ENCODE measurements at places on chromosomes 2 and 18.

GRCh38 chr2:42951263-42951938 lies 159.0 kb upstream of the HAAO start:
- no peak for DNase-seq

DNA sequence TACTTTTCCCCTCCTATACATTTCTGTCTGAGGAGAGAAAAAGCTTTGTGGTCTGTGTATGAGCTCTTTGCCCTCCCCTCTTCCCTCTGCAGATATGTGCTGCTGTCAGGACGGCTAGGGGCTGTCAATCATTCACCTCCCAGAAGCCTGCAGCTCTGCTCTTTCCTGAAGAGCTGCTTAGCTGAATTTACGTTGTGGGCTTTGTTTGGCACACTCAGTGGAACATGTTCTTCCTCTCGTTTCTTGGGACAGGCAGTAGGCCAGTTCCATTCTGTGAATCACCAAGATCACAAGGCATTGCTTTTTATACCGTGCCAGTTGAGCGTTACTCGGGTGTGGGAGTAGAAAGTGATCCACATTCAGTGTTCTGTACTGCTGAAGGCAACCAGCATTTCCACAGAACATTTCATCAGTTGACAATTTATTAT lies 136.7 kb downstream of the LAMA3 start:
- DNase-seq: no peak

- no peak for DNase-seq
These were observed 36.6 kb upstream of the DYNC2LI1 start for GRCh38 chr2:43737097-43737854.

GRCh38 chr2:159093497-159093896 lies 125.1 kb downstream of the TANC1 start:
- no peak for DNase-seq

DNA sequence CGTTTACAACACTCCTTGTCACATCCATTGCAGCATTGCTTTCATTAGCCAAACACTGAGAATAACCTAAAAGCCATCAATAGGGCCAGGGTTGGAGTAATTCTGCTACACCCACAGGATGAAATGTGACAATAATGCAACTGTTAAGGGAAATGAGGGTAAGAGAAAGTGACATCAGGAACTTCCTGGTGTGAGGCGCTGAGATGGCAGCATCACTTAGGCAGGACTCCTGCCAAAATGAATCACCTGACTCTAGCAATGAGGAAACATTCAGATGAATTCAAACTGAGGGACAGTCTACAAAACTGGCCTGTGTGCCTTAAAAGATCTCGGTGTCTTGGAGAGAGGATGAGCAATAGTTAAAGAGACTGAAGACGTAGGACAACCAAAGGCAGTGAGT lies 115.6 kb upstream of the AGAP1 start:
- DNase-seq: no peak

GRCh38 chr2:151762694-151763093 lies 28.4 kb upstream of the NEB start:
- DNase-seq: no peak

DNA sequence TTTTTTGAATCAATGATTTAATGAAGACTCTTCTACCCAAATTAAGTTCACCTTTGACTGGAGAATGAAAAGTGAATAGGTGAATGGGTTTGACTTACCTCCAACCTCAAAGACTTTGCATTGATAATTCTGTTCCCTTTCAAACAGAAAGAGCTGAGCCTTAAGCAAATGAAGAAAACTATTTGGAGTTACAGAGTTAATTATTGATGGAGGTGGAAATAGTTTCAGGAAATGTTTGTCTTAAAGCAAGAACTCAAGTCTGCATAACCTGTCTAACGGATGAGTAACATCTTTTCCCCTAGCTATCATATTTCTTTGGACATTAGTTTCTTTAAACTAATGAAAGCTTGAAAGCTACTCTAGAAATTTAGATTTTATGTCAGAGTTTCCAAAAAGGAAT lies 166.5 kb downstream of the CERS6 start:
- DNase-seq: no peak

DNA sequence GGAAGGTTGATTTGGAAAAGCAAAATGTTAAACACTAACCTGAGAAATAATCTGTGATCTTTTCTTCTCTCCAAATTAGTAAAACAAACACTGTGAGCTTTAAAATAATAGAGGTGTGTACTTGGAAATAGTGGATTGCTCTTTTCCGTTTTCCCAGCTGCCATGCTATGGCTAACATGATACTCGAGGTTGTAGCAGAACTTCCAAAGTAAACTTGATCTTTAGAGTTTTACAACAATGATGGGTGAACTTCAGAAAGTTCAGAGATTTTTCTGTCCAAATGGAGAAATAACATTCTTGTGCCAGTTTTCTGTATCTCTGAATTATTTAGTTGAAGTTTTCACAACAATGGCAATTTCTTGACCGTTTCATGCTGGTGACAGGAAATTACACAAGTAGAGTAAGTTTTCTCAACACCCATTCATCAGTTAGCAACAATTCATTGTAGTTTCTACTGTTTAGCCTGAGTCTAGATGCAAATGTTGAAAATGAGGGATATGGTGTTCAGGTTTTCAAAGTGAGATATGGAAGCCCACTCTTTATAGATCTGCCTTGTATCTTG lies 135.3 kb upstream of the CTAGE1 start:
- DNase-seq: no peak

- no peak for DNase-seq
These were observed 27.8 kb downstream of the ZNF532 start for GRCh38 chr18:58892488-58892887.

- no peak for DNase-seq
These were observed 83.4 kb upstream of the MAPRE2 start for GRCh38 chr18:34957864-34958259.

GRCh38 chr2:27909901-27910300 lies 19.4 kb downstream of the BABAM2 start:
- DNase-seq: no peak

DNA sequence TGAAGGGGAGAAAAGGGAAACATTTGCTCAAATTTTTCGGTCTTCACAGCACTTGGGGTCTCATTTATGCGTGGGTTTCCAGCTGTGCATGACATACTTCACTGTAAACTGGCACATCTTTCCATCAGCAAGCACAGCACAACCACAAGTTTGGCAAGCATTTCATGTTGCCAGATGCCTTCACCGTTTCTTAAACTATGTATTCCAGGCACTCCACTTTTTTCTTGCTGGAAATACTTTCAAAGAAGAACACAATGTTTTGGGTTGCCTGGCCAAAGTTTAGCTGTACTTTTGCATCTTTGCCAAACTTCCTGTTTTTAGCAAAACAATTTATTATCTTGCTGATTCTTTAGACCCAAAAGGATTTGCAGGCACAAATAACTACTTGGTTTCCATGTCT lies 194.6 kb upstream of the MEIS1 start:
- DNase-seq: no peak

DNA sequence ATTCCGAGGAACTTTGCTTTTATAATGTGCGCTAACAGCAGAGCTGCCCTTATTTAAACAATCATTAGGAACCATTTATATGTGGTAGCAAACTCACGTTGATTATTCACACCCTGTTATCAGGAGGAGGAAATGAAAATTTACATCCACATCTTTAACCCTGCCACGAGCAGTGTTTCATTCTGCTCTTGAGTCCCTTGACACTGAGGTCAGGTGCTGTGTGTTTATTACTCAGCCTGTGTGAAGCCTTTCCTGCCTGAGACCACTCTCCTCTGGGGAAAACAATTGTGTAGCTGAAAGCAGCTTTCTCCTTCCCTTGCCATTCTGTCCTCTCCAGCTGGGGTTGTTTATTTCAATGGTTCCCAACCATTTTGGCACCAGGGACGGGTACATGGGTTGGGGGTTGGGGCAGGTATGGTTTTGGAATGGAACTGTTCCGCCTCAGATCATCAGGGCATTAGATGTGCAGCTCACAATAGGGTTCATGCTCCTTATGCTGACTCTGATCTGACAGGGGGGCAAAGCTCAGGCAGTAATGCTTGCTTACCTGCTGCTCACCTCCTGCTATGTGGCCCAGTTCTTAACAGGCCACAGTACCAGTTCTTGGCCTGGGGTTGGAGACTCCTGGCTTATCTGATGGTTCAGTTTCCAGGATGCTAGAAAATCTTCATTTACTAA lies 651.1 kb downstream of the TDRD15 start:
- DNase-seq: no peak

- no peak for DNase-seq
These were observed 39.3 kb upstream of the NRXN1 start for GRCh38 chr2:51071191-51071590.

DNA sequence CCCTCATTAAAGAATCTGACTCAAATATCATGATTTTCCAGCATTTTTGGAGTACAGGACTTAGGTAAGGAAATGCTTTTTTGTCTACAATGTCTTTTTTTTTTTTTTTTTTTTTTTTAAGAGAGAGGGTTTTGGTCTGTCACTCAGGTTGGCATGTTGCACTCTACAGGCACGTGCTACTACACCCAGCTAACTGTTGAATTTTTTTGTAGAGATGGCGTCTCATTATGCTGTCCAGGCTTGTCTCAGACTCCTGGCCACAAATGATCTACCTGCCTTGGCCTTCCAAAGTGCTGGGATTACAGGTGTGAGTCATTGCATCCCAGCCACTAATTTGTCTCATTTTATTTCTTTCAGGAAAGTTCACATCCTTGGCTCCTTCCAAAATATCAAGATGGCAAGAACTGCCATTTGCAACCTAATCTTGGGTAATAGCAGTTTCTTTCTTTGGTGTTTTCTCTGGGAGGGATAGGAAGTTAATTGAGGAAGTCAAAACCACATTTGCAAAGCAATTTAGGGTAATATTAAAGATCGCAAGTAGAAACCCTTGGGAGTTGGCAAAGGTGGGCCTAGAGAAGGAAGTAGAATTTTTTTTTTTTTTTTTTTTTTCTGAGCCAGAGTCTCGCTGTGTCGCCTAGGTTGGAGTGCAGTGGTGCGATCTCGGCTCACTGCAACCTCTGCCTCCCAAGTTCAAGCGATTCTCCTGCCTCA lies 15.5 kb downstream of the PNO1 start:
- no peak for DNase-seq

GRCh38 chr2:139394801-139395200 lies 614.6 kb upstream of the NXPH2 start:
- no peak for DNase-seq

DNA sequence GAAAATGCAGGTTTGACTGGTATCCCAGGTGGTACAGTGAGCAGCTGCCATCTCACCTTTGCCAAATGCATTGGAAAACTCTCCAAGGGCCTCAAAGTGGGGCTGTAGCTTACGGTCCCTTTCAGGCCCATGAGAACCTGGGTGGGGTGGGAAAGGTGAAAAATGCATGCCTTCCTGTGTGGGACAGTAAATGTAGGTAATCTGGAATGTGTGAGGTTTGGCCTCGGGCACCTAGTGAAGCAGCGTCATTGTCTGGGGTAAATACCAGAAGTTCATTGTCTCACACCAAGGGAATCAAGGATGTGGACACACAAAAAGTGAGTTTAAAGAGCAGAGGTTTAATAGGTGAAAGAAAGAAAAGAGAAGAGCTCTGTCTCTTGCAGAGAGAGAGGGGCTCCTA lies 36.6 kb downstream of the TIMM21 start:
- DNase-seq: no peak

- DNase-seq: no peak
These were observed 57.7 kb downstream of the ROCK2 start for GRCh38 chr2:11286749-11287148.

- no peak for DNase-seq
These were observed 36.2 kb upstream of the C2orf74 start for GRCh38 chr2:61125798-61126197.

DNA sequence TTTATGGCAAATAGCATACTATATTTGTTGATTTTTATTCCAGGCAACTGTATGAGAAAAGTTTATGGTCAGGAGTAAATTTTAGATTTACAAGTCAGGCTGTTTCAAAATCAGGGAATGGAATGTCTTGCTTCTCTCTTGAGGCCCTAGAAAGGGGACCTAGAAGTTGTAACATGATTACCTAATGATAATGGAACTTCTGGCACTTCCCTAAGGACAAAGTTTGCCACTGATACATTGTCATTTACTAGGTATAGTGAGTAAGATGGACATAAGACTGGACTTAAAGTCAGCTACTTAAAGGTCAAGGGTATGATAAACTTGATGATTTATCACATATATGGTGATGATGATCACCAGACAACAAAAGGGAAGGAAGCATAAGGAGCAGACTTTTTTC lies 103.3 kb upstream of the VRK2 start:
- DNase-seq: no peak

- DNase-seq: peak; percentile 54
These were observed 7.9 kb downstream of the CROCC2 start for GRCh38 chr2:240913810-240914644.

- no peak for DNase-seq
These were observed 481 bp downstream of the DCDC2C start for GRCh38 chr2:3703757-3704355.

- DNase-seq: no peak
These were observed 16.2 kb downstream of the ATOH8 start for GRCh38 chr2:85769983-85770362.

DNA sequence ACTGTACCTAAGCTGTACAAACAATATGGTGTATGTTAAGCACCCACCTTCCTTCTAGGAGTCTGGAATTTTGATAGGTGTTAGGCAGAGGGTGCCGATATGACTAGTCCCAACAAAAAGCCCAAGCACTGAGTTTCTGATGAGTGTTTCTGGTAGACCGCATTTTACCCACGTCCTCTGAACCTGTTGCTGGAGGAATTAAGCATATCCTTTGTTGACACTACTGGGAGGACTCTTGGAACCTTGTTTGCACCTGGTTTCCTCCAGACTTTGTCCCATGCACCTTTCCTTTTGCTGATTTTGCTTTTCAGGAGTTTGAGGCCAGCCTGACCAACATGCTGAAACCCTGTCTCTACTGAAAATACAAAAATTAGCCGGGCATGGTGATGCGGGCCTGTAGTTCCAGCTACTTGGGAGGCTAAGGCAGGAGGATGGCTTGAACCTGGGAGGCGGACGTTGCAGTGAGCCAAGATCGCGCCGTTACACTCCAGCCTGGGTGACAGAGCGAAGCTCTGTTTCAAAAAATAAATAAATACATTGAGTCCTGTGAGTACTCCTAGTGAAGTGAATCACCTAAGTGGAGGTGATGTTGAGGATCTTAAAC lies 11.4 kb upstream of the SPAST start:
- DNase-seq: no peak

GRCh38 chr18:57976230-57976773 lies 67.7 kb upstream of the NEDD4L start:
- no peak for DNase-seq

DNA sequence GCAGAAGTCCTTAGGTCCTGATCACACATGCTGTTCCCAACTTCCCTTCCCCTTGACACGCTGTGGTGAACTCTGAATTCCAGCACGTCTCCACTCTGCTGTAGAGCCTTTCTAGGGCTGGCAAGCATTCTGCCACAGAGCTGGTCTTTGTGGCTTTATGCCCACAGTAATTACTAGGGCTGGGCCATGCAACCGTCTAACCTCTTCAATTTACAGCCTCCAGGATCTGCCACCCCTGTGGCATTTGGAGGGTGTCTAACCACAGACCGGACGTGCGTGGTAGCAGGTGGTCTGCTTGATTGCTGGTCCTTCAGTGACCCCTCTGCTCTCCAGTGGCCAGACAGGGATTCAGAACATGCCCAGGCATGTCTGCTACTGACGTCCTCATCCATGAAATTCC lies 43.1 kb upstream of the TGFA start:
- DNase-seq: no peak

GRCh38 chr2:37869771-37870170 lies 55.3 kb upstream of the RMDN2 start:
- DNase-seq: no peak

- DNase-seq: no peak
These were observed 1616.3 kb upstream of the ACVR2A start for GRCh38 chr2:146228466-146229058.
